ENCODE measurements at places on chromosomes 12 and 14. TPM values are rescaled to one million over a fixed set of nuclear protein-coding genes. Genes with fewer than 3 reads are reported as not detected.

GRCh38 chr12:94750864-94751263 is 100.5 kb upstream of the TMCC3 start:
- H3K27ac ChIP-seq, result no peak overlapping the region
- no peaks in the 10 kb centered on the region for H3K4me1 ChIP-seq
- H3K36me3 ChIP-seq, result no peaks in the 10 kb centered on the region

The CD4 gene
- total RNA-seq, result not detected

DNA sequence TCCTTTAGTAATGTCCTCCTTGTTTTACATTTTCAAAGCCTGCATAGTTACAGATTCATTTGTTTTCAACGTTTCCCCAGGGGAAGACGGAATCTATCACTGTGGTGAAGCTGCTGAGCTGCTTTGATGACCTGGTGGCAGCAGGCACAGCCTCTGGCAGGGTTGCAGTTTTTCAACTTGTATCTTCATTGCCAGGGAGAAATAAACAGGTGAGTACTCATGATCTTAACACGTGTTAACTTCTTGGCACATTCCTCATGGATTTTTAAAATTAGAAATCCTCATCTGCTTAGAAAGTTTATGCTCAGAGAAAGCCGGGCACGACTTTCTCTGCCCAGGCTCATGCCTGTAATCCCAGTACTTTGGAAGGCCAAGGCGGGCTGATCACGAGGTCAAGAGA is 44.5 kb downstream of the TECPR2 start:
- H3K4me3 ChIP-seq, result no peak overlapping the region
- no peaks in the 10 kb centered on the region for H3K27me3 ChIP-seq
- no peak for DNase-seq
- no peak overlapping the region for H3K27ac ChIP-seq

DNA sequence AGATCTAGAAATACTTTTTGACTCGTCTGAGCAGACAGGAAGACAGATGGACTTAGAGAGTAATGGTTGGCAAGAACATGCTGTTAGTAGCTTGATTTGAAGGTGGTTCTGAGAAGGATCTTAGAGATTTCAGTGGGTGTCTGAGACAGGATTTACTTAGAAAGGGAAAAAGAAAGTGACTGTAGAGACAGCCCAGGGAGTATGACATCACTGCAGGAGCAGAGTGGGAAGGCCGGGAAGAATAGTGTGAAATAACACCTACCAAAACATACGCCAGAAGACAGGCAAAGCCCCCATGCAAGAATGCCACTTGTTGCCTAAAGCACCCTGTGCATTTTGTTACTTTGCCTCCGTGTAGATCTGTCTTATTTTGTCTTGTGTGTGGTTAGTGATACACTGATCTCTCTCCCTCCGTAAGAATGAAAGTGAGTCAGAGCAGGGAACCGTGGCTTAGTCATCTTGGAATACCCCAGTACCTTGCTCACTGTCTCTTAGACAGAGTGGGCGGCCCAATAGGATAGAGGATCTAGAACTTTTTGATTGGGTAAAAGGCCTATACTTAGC is 161.3 kb upstream of the IFNG-AS1 start:
- peak overlapping the region; percentile 36 for H3K4me3 ChIP-seq
- H3K27ac ChIP-seq, result peak overlapping the region; percentile 86
- peak; percentile 92 for DNase-seq
- H3K4me1 ChIP-seq, result peaks cover 18% of the 10 kb centered on the region

DNA sequence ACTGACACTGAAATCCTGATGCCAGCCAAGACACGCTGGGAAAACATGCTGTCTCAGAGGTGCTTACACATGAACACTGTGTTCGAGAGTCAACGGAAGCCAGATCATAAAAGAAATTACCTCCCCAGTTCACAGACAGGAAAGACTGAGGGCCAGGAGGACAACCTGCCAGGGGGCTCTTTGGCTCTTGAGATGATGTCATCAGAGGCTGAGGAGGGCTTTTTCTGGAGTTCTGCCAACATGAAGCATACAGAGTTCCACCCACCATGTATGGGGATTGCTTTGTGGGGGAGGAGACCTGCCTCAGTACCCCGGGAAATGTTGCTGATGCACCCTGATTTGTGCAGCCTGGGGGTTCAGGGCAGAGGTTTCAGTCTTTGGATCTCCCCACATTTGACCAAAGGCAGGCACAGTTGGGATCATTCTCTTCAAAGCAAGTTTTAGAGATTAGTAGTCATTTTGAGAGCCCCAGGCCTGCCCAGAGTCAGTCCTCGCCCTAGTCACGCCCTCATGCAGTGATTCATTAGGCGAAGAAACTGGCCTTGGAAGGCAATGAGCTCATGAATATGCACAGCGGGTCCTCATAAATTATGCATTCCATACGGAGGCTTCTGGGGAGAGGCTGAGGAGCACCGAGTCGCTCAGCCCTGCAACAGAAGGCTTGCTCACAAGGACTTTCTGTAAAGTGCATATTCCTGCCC is 34.9 kb upstream of the EML1 start:
- H3K4me1 ChIP-seq, result peaks cover 64% of the 10 kb centered on the region
- DNase-seq, result peak; percentile 83
- no peaks in the 10 kb centered on the region for H3K27me3 ChIP-seq
- peak overlapping the region; percentile 97 for H3K27ac ChIP-seq

The SIRT4 gene
- 0.60 TPM for total RNA-seq

Data from SJSA1 (cell line).